ENCODE measurements at places on chromosomes 6 and 20.

- no peak for DNase-seq
Observed at GRCh38 chr6:18441251-18441979, 54.3 kb downstream of the RNF144B start.

DNA sequence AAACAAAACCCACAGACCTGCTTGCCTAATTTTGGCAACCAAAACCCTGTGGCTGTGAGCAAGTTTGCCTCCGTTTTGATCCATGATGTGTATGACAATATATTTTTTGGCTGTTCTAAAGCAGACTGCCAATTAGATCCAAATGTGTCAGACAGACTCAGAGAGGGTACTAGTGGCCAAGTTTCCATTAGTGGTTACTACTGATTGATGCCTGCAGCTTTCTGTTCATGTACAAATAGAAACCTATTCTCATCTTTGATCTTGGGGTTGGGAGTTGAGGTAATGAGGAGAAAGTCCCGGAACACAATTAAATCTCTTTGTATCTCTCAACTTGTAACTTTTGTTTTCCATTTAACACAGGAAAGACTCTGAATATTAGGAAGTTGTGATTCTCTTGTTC, 100.9 kb downstream of the RNF144B start:
- DNase-seq: no peak

GRCh38 chr20:17391127-17391771, 139.9 kb downstream of the BFSP1 start:
- no peak for DNase-seq

GRCh38 chr6:126174697-126175096, 165.2 kb upstream of the CENPW start:
- no peak for DNase-seq

- DNase-seq: no peak
Observed at GRCh38 chr6:3715285-3715684, 36.2 kb downstream of the PXDC1 start.

- DNase-seq: no peak
Observed at GRCh38 chr6:157182503-157183264, 140.6 kb downstream of the TMEM242 start.

- DNase-seq: peak; percentile 37
Observed at GRCh38 chr6:158086504-158087223, 81.4 kb downstream of the SERAC1 start.

GRCh38 chr6:80477591-80477990, 371.1 kb downstream of the BCKDHB start:
- DNase-seq: no peak

DNA sequence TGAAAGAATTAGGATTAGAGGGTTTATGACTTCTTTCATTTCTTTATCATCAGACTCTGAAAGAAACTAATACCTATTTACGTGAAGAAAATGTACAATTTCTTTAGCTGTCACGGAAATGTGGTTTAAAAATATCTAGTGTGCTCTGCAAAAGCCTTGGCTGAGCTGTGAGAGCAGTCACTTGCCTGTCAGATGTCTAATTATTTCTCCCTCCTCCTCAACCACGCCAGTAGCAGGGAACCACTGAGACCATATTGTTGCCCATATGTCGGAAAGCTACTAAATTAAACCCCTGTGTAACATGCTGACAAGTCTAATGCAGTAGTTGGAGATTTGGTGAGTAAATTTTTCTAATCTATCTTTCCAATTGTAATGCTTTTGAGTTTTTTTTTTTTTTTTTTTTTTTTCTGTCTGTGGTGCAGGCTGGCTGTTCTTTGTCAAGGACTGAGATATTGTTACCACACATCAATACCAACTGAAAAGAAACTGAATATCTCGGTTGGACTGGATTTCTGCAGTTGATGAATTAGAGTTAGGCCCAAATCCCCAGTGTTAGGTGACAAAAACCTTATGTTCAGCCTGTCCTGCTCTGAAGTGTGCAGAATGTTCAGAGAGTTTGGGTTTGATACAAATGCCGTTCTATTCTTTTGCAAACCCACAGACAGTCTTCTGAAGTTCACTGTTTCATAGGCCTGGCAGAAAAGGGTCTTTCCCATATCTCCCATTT, 302.9 kb upstream of the SYNCRIP start:
- no peak for DNase-seq

GRCh38 chr20:62555642-62556420, 80.0 kb upstream of the GATA5 start:
- no peak for DNase-seq

GRCh38 chr6:149179431-149179830, 138.1 kb upstream of the TAB2 start:
- no peak for DNase-seq

DNA sequence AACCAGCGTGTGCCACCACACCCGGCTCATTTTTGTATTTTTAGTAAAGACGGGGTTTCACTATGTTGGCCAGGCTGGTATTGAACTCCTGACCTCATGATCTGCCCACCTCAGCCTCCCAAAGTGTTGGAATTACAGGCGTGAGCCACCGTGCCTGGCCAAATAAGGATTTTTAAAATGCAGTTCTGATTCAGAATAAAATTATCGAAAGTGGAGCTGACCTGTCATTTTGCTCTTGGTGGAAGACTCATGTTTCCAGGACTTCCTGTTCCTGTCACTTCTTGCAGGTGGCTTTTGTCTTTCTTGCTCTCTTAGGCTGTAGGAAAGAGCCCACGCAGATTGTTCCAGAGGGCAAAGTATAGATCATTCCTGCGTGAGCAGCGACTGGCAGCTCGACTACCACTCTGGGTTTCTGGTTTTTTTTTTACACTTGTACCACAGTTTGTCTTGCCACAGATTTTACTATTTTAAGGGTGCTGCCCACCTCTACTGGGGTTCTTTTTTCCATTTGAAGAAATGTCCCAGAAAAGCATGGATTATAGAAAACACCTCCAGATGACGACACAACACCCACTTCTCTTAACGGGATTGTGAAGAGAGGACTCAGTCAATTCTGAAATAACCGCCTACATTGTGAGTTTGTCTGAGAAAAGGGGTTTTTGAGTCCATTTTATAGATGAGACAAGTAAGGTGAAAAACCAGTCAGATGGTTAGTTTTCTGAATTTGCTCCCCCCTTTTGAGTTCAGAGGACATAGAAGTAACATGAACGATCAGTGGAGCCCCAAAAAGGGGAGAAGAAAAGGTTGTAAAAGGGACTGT, 7.5 kb downstream of the JARID2 start:
- DNase-seq: no peak

DNA sequence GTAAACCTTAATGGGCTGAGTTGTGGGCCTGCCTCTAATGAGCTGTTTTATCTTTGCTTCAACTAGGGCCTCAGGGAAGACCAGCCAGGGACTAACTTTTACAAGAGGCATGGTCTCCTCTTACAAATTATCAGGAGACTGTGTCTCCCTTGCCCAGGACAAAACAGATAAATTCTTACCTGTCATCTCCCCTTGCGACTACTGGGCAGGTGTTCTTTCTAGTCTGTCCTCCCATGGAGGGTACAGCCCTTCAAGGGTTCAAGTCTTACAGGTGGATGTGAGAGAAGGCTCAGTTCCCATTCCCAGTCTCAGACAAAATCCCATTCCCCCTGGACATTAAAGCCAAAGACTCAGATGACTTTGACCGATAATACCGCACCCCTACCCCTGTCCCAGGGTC, 13.6 kb downstream of the RRBP1 start:
- DNase-seq: no peak

DNA sequence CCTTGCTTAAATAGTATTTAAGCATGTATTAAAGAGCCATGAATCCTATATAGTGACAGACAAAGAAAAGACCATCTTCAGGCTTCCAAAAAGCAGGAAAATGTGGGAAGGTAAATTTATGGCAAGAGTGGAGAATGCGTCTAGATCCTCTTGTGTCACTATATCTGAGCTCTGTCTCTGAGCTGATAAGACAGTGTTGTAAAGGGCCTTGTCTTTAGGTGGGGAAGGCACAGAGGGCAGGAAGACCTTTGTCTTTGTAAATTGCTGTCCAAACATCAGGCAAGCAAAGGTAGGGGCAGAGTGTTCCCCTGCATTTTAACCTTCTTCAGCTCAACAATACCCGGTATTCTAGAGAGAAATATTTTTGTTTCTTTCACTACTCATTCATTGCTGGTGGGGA, 33.9 kb upstream of the MBOAT1 start:
- no peak for DNase-seq

DNA sequence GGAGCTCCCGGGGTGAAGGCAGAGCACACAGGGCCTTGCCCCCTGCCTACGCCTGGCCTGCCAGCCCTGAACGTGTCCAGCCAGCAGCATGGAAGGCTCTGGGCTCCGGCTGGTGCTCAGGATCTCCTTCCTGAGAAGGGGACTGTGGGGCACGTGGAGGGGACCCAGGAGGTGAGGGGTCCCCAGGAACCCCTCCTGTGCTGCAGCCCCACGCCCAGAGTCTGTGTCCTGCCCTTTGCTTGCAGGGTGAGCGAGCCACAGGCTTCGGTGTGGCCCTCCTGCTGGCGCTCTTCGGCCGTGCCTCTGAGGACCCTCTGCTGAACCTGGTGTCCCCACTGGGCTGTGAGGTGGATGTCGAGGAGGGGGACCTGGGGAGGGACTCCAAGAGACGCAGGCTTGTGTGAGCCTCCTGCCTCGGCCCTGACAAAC, 22.3 kb downstream of the NPEPL1 start:
- DNase-seq: no peak

DNA sequence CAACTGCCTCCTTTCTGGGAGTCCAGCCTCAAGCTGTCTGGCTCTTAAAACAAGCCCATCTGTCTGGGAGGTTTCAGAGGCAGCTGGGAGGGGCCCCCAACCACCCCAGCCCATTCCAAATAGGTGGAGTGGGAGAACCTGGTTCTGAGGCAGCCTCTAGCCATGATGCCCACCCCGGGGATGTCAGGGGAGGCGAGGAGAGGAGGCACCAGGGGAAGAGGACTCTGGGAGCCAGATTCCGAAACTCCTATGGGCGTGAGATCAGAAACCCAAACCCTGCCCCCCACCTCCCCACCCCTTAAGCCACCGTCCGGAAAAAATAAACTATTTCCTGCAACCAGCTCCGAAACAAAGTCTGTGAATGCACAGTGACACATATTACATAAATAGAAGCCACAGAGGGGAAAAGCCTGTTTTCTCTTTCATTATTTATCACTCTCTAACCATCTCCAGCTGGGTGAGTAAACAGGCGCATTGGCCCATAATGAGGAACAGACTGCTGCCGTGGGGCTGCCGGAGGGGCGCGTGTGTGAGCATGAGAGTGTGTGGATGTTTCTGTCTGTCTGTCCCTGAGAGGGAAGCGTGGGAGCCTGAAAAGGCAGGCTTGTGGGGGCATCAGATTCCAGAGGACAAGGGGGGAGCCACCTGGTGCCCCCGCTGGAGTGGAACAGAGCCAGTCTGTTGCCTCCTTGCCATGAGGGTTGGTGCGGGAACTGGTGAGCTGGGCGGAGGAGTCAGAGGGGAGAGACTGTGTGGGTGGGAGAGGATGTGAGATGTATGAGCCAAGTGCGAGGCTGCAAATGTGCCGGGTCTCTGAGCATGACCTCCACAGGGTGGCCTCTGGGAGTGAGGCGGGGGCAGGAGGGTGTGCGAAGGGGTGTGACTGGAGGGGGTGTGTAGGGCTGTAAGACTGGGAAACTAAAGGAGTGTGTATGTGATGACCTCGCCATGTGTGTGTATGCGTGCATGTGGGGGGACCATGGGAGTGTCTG, 14.3 kb upstream of the FOXP4 start:
- no peak for DNase-seq

- DNase-seq: no peak
Observed at GRCh38 chr6:117304446-117304845, 39.1 kb downstream of the VGLL2 start.

DNA sequence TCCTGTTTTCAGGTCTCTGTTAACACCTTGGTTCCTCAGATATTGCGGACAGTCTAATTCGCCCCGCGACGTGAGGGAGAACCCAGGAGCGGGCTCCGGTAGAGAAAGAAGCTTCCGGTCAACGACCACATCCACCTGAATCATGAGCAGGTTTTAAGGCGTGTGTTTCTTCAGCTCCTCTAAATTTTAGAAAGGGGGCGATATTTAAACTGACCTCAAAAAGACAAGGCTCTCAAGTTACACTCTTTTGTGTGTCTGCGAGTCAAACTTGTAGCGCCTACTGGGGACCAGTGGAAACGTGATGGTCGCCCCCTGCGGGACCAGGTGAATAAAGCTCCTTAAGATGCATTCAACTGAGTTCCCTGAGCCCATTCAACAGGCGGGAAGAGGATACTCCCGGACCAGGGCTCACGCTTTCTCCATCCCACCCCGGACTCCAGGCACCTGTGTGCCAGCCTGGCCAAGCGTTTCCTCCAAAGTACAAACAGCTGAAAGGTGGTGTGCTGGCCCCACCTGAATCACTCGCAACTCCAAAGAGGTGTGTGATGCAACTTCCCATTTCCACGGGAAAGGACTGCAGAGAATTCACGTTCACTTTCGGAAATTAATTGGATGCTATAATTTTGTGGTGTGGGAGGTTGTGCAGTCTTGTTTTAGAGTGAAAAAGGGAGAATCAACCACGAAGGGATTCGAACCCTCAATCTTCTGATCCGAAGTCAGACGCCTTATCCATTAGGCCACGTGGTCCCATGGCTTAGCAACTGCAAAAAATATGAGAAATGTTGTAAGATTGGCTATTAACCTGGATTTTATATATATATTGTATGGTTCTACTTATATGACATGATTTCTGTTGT, 17.0 kb downstream of the GPX5 start:
- DNase-seq: peak; percentile 12

DNA sequence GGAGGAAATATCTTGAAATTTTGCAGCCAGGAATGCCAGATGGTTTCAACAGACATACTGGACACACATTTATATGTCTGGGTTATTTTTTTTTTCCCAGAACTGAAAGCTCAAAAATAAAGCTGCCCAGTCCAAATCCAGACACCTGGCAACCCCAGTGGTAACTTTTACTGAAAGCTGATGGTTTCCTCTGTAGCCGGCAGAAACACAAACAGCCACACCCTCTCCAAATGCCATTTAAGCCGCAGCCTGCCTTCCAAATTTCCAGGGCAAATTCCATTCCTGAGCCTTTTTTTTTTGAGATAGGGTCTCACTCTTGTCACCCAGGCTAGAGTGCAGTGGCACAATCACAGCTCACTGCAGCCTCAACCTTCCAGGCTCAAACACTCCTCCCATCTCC, 6.5 kb upstream of the PREX1 start:
- no peak for DNase-seq

GRCh38 chr20:2101057-2101864, at the start of gene STK35:
Gene STK35 (plus strand): TSS chr20:2101827. CDS start chr20:2101882, 55 bp downstream.
- DNase-seq: no peak

- peak; percentile 83 for DNase-seq
Observed at GRCh38 chr6:163249651-163250101, 164.8 kb upstream of the QKI start.

GRCh38 chr6:21005816-21006570, 471.7 kb downstream of the CDKAL1 start:
- DNase-seq: no peak
